GM12892 (cell line): ENCODE measurements at places on chromosomes 1 and 21.

GRCh38 chr1:235286667-235287066, 41.3 kb downstream of the ARID4B start:
- DNase-seq, result no peak

DNA sequence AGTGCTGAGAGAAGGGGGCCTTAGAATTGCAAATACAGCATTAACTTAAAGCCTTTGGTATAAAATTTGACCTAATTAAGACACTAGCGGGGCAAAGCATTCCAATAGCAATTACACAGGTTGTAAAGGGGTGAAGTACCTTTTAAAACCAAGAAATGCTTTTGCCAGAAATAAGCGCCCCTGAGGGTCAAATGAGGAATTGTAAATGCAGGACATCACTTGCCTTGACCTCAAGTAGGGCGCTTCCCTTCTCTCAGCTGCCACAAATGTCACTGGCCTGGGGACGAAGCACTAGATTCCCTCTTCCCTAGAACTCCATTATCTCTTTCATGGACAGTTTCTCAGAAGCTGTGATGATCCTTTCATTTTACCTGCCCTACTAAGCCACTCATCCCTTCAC, 48.3 kb downstream of the SEC16B start:
- no peak for DNase-seq

- DNase-seq, result peak; percentile 90
Observed at GRCh38 chr1:47997289-47998200, at the start of gene TRABD2B. TRABD2B (minus strand) TSS chr1:47997385.

- no peak for DNase-seq
Observed at GRCh38 chr1:22406722-22407495, 44.7 kb upstream of the ZBTB40 start.

DNA sequence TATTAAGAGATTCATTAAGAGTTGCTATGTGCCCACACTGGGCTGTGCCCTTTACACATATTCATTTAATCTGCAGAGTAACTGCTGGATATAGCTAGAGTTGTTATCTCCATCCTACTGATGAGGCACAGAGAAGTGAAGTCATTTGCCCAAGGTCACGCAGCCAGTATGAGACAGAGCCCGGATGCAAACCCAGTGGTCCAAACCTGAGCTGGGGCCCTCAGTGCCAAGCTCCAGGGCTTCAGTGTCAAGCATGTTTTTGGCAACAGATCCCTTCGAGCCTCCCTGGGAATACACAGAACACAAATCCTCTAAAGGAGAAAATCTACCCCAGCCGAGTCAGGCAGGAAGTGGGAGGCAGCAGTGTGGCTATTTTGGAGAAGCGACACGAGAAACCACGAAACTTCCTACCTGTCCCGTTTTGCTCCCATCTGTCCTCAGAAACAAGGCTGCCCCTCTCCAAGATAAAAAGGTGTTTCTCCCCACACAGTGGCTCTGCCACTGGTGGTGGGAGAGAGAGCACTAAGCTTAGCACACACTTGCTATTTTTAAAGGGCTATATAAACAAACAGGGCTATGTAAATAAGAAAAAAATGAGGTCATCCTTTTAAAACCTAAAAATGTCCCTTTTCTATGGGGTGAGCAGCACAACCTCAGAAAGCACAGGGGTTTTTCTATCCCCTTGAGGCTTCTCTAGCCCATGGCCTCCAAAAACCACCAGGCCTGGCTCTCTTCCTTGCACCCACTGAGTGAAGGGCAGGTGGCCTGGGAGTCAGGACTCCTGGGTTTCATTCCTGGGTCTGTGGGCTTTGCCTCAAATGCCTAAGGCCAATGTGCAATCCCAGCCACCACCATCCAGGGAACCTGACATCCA, 138.6 kb upstream of the EDN2 start:
- DNase-seq, result peak; percentile 52

DNA sequence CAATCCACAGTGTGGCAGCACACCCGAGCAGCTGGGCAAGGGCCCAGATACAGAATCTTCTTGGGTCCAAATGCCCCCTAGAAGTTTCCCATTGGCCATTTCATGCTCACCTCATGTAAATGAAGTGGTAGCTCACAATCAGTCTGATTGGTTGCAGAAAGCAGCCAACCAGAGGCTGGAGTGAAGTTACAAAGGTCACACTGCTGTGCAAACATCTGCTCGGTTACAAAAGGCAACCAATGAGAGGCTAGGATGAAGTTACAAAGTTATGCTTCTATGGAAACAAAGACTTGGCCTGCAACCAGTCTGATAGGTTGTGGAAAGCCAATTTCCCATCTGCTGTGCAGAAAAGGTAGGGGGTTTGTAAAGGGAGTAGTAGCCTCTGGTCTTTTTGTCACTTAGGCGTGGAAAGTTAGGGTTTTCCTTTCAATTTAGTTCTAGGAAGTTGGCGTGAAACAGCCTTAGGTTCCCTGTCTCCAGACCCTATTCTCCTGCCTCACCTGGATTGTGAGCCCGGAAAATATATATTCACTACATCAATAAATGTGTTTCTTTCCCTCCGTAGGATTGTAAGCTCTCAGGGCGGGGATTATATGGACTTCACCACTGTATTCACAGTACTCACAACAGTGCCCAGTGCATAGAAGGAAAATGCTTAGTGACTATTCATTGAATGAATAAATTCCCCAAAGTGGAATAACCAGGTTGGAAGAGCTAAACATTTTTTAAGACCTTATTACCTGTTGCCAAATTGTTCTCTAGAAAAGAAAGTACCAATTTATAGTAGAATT, 91.9 kb downstream of the URB2 start:
- no peak for DNase-seq

GRCh38 chr1:10634428-10635084, 159.8 kb downstream of the PEX14 start:
- DNase-seq, result no peak

- no peak for DNase-seq
Observed at GRCh38 chr1:116001739-116002487, 25.6 kb downstream of the SLC22A15 start.

DNA sequence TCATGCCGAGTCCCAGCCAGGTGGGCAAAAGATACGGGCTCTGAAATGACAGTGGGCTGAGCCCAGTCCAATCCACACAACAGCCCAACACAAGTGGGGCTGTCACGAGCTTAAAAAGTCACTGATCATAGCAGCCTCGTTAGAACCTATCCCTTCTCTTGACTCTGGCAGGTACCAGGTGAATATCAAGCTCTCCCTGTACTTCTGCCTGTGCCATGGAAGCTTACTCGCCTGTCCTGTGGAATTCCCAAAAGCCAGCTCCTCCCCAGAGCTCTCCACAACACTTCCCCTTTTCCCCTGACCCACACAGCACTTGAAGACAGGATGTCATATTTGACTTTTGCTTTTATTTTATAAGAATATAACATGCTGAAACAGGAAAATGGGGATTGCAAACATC, 5.9 kb downstream of the RGS16 start:
- no peak for DNase-seq

DNA sequence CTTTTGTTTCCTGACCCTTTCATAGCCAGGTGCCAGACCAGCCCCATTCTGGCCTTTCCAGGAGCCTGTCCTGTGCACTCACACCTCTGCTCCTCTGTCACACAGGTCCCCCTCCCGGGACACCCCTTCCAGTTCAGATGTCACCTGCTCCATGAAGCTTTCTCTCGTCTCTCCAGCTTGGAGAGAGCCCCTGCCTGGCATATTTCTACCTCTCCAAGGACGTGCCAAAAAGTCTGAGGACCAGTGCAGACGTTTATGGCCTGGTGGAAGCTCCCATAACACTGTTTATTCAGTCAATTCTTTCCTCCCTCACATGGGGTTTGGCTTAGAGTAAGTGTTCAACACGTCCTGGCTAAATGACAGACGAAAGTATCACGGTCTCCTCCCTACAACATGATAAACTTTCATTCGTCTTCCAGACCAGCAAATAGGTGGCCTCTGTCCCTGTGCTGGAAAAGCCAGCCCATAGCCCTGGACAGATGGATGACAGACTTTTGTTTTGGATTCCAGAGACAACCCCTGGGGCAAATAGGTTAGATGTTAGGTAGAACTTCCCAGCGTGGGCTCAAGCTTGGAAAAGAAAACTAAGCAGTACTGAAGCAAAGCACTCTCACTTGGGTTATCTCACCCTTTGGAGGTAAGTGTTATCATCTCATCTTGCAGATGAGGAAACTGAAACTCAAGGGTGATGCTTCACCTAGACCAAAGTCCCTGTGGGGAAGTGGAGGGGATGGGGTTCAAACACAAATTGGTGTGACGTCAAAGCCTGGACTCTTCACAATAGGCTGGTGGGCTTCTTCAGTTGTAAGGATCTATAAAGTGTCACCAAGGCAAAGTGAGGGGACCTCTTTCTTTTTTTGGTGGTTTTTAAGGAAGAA, 52.9 kb upstream of the ECE1 start:
- no peak for DNase-seq

DNA sequence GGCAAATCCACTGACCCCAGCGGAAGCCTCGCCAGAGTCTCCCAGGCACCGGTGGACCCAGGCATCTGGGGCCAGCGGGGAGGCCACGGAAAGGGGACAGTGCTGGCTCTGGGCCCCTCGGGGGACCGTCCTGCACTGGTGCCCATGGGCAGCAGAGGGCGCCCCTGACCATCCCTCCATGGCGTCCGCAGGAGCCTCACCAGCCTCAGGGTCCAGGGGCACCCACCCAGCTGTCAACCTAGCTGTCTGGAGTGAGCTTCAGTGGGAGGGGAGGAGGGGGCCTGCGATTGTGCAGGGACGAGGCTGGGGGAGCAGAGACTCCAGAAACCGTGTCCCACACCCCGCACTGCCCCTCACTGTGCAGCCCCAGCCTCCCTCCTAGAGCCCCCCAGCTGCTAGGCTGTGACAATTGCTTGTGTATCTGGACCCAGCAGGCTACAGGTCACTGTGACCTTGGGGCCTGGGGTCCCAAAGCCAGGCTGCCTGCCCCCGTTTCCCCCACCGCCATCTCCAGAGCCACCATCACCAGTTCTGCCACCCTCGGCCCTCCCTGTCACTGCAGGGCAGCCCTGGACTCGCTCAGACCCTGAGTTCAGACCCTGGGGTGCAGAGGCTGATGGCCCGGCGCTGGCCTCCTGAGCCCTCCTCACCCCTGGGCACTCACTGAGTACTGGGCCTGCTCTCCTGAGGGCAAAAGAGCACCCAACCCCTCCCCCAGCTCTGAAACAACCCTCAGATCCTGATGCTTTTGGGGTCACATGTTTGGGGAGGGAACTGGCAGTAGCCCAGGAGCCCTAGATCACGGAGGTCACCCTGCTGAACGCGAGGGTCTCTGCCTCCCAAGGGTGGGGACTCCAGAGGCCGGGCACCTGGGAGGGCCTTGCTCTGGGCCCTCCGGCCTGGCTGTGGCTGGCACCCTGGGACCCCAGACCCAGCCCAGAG, 10.6 kb upstream of the COL6A1 start:
- DNase-seq, result peak; percentile 56

GRCh38 chr1:40978886-40979240, 633 bp upstream of the CTPS1 start:
- no peak for DNase-seq

DNA sequence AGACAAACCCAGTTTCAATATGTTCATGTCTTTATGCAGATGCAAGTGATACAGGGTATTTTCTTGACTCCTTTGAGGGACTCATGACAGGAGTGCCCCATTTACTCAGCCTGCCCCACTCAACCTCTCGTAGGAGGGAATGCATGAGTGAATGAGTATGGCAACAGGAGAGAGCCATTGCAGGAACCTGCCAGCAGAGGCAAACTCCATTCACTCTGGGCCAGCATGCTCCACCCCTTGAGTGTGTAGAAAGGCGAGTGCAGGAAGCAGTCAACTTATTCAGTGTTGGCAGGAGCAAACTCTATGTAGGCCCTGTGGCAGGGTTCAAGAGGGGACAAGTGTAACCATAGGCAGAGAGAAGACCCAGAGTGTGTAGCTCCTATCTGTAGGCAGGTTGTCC, 1526.3 kb downstream of the PLA2G4A start:
- DNase-seq, result no peak

- no peak for DNase-seq
Observed at GRCh38 chr21:29346771-29347170, 48.0 kb downstream of the BACH1 start.

- DNase-seq, result no peak
Observed at GRCh38 chr1:29532285-29532684, 296.0 kb downstream of the PTPRU start.

DNA sequence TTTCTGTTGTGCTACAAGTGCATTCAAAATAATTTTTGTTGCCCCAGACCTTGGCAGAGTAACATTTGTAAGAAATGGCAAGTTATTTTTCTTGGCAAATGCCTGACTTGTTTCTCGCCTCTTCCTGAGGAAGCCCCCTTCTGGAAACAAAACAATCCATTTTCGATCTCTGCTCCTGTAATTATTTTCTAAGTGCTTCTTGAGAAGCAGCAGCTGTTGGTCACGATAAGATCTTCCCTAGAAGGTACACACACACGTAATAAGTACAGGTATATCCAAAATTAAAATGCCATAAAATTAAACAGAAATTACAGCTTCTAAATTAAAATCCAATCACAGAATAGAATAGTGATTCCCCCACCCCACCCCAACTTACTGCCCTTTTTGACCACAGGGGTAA, 47.3 kb downstream of the LPGAT1 start:
- no peak for DNase-seq

- DNase-seq, result no peak
Observed at GRCh38 chr1:156113282-156113950, 1.1 kb upstream of the LMNA start.

GRCh38 chr1:247411621-247412327, 4.2 kb upstream of the NLRP3 start:
- DNase-seq, result no peak
